ENCODE measurements at places on chromosomes 11 and 22. TPM values are rescaled to one million over a fixed set of nuclear protein-coding genes. Genes with fewer than 3 reads are reported as not detected.

- peak; percentile 97 for DNase-seq
Observed at GRCh38 chr11:19712281-19713195, at the start of gene NAV2. Gene NAV2, plus strand, starts transcription at chr11:19712837. Its CDS starts 859 bp downstream, at chr11:19713696.

- DNase-seq: no peak
Observed at GRCh38 chr11:19101796-19102520, 15.0 kb upstream of the ZDHHC13 start.

DNA sequence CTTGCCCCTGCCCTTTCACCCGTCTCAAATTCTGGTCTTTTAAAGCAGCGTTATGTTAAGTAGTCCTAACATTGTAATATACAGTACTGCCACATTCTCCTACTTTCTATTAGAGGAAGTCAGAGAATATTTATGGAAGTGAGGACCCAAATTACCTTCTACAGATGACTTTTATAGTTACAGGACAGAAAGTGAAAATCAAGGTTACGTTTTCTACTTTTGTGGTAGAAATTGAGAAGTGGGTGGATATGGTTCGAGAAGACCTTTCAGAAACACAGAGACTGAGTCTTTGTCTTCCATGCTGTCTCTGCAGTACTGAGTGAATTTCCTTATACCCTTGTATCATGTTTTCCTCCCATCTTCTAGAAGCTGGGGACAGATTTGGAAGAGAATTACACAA lies 17.1 kb downstream of the SC5D start:
- DNase-seq: no peak

GRCh38 chr11:92771701-92772100 lies 197.8 kb upstream of the MTNR1B start:
- DNase-seq: no peak

GRCh38 chr22:46263216-46263590 lies at the start of gene PKDREJ:
Gene PKDREJ, minus strand, starts transcription at chr22:46263343. Its CDS starts 21 bp downstream, at chr22:46263322.
- no peak for DNase-seq

GRCh38 chr11:94559361-94559760 lies 7.8 kb upstream of the PIWIL4 start:
- DNase-seq: no peak

DNA sequence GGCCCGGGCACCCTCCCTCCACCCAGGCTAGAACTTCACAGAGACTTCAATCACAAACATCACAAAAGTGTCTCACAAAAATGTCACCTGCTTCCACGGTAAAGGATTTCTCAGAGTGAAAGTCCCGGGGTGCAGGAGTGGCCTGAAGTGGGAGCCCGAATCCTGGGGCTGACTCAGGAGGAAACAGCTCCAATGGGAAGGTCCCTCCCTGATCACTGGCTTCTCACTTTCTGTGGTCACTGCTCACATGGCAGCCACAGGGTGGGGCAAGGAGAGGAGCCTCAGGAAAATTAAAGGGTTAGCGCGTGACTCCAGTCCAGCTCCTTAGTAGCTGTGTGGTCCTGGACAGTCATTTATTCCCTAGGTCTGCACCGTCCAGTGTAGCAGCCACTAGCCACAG lies 564.5 kb upstream of the B3GAT1 start:
- DNase-seq: no peak

DNA sequence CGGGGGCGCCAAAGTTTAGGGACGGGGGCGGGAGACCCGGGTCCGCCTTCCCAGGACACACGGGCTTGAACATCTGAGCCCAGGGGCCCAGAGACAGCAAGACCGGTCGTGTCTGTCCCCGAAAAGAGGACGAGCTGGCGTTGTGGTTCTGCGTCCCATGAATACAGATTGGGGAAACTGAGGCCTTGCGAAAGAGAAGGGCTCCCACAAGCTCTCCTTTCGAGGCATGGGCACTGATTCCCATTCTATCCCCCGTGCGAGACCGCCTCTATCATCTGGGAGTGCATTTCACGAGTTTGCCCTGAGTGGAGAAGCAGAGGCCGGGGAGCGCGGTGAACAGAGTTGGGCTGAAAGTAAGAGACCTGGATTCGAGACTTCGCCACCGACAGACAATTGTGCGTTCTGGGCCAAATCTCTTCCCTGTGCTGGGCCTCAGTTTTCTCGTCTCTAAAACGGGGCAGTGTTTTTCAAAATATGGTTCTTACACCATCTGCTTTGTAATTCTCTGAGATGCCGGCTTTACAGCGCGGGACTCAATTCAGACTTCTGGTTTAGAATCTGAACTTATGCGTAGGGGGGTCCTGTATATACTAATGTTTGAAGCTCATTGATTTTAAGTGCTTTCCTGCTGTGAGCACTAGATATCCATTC lies 471 bp downstream of the RNF185 start:
- DNase-seq: no peak

DNA sequence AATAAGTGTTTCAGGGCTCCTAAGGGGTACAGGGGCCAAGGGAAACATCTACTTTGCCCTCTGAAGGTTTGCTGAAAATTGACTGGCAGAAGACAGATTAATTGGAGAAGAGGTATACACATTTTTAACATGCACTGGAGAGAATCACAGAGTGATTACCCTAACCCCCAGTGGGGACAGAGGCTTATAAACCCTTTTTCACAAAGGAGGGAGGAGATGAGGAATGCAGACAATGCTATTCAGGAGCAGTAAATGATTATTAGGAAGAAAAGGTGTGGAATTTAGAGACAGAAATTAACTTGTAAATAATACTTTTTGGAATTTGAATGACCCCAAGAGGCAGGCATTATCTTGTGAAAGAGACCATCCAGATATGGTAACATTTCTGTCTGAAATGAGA lies 582.4 kb upstream of the B3GAT1 start:
- no peak for DNase-seq

- no peak for DNase-seq
Observed at GRCh38 chr11:114243461-114244372, 52.5 kb upstream of the NNMT start.

BBOX1 gene
- 0.45 TPM for polyA plus RNA-seq

SLC35F2 gene
- 27.4 TPM for polyA plus RNA-seq

Data from left lung (tissue), 14 donors.